ENCODE measurements at places on chromosomes 2 and 18.

- DNase-seq, result no peak
Observed at GRCh38 chr2:25435421-25435820, 93.7 kb upstream of the DNMT3A start.

DNA sequence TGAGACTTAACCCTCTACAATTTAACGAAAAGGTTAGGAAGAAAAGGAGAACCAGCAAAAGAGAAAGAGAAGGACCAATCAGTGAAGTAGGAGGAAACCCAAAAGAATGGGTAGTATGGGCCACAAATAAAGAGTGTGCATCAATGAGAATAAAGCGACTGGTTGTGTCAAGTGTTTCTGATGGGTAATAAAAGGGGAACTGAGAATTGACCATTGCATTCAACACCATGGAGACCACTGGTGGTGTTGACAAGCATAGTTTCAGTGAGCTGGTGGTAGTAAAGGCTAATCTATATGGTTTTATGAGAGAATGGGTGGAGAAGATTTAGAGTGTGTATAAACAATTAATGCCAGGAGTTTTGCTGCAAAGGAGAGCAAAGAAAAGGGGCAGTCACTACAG, 75.4 kb downstream of the CSRNP3 start:
- DNase-seq, result no peak

- no peak for DNase-seq
Observed at GRCh38 chr2:189210250-189211087, 30.9 kb upstream of the COL5A2 start.

DNA sequence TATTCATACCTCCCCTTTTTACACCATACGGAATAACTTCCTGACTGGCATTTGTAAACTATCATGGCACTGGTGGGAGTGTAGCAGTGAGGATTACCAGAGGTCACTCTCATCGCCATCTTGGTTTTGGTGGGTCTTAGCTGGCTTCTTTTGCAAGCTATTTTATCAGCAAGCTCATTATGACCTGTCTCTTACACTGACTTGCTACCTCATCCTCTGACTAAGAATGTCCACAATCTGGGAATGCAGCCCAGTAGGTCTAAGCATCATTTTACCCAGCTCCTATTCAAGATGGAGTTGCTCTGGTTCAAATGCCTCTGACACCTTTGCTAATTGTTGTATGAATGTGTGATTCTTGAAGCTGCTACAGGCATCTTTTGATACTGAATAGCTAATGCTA, 950.8 kb upstream of the SLC39A10 start:
- no peak for DNase-seq

DNA sequence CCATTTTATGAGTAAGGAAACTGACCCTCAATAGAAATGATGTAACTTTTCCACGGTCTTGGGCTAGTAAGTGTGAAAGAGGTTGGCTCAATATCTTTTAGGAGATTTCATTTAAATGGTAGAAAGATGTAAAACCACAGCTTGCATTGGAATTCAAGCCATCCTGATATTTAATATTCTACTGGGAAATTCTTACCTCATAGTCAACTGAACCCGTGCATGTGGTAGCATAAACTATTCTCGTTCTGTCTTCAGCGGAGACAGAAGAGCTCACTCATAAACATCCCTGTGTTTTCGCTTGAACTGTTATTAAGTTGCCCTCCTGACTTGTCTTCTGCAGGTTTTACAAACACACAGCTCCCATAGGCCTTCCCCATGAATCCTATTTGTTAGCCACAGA, 8.5 kb upstream of the SPATS2L start:
- no peak for DNase-seq

DNA sequence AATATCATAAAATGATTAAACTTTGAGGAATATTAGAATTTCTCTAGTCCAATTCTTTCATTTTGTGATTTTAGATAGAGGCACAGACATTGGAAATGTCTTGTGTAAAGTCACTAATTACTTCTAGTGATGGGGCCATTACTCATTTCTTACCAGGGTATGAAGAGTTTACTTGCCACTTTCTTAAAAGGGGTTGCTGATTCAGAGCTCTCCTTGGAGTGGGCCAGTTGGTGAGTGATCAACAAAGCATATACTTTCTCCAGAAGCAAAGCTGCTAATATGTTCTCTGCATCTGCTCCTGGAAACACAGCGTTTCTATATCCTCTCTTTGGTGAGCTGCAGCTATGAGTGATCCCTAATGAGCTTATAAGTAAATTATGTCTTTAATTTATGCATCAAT, 408.9 kb upstream of the LRATD1 start:
- DNase-seq, result no peak

GRCh38 chr2:16656784-16657391, 8.7 kb downstream of the CYRIA start:
- DNase-seq, result no peak

DNA sequence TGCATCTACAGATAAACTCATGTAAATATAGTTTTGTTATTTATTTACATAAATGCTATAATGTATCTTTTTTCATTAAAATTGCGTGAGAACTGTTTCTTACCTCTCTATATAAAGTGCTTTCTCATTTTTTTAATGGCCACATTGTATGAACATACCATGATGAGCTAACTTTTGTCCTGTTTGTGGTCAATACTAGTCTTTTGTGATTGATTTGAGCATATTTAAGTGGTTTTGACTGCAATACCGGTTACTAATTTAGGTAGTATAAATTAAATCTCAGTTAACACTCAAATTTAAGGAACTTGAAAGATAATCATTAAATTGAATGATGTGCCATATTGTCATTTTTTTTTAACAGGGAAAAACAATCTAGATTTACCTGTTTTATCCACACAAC, 108.2 kb downstream of the HAUS1 start:
- no peak for DNase-seq

- DNase-seq, result no peak
Observed at GRCh38 chr18:5036523-5036922, 160.5 kb downstream of the AKAIN1 start.

DNA sequence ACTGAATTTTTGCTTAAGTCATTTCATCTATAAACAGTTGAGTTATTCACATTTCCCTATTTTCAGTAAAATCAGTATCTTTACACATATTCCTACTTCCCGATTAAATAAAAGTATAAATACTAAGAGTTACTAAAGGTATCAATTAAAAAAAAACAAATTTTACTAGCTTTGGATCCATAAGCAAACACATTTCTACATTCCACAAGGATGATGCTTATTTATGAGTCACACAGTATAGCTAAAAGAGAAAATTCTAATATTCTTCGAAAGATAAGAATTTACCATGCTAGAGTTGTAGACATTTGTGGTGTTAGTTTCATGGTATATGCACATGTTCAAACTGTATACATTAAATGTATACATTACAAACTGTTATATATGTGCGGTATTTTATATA, 23.7 kb downstream of the PGAP1 start:
- DNase-seq, result no peak

DNA sequence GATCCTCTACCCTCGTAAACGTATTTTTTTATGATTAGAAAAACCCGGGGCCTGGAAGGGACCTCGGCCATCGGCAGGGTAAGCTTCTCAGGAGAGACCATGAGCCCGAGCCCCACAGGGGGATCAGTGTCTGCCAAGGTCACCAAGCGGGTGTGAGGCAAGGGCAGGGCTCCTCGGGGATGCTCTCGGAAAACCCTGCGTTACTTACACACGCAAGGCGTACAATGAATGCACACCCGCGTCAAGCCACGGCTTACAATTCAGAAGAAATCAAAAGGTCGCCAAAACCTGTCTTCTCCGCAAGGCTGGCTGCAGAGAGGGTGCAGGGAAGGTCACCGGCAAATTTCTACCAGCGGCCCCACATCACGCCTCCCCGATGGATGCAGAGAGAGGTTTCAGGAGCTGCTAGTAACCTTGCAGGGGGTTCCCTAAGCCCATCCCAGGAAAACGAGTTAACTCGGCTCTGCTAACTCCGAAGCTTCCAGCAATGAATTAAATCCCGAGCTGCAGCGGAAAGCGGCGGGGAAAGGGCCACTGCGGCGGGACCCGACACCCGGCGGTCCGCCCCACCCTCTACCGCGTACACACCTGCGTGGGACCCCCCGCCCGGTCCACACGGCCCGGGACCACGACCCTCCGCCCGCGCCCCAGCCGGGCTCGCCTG, 638 bp downstream of the ST3GAL5 start:
- DNase-seq, result peak; percentile 32

- no peak for DNase-seq
Observed at GRCh38 chr2:123116595-123116994, 908.5 kb upstream of the CNTNAP5 start.

- no peak for DNase-seq
Observed at GRCh38 chr2:99864561-99865553, 277.5 kb downstream of the AFF3 start.

DNA sequence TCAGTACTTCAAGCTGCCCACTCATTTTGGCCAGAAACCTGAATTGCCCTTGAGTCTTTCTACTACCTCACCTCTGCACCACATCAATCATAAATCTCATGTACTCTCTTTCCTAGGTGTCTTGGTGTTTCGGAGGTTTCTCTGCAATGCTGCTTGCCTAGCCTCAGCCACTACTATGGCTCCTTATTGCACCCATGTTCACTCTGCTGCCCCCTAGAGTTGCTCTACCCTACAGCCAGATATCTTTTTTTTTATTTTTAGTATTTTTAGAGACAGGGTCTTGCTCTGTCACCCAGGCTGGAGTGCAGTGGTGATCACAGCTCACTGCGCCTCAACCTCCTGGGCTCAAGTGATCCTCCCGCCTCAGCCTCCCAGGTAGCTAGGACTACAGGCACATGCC, 413.0 kb downstream of the PTPRM start:
- DNase-seq, result no peak

DNA sequence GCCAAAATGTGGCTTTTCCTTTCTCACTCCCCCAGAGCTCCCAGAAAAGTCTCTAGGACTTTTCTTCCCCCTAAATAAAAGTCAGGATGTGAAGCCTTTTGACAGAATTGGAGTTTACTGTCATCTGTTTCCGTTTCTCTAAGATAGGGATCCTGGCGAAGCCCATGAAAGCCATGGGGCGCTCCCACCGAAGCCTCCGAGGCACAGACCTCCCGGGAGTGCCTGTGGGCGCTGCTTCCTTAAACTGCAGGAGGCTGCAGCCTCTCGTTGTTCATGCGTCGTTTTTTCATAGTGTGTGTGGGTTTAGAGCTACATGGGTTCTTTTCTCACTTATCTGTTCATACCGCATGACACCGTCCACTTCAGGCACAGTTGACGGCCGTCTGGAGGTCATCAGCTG, 56.8 kb downstream of the ASAP2 start:
- no peak for DNase-seq

- DNase-seq, result no peak
Observed at GRCh38 chr2:101162561-101163330, 11.6 kb upstream of the TBC1D8 start.

- no peak for DNase-seq
Observed at GRCh38 chr2:110866045-110866444, 133.7 kb downstream of the ACOXL start.

Measured in CD4-positive, alpha-beta T cell treated with Interleukin-10 for 1 hour (primary cell).